ENCODE measurements at places on chromosomes 2 and 18. TPM values are rescaled to one million over a fixed set of nuclear protein-coding genes. Genes with fewer than 3 reads are reported as not detected.

- no peak for DNase-seq
Observed at GRCh38 chr2:72026819-72027425, 120.7 kb downstream of the CYP26B1 start.

DNA sequence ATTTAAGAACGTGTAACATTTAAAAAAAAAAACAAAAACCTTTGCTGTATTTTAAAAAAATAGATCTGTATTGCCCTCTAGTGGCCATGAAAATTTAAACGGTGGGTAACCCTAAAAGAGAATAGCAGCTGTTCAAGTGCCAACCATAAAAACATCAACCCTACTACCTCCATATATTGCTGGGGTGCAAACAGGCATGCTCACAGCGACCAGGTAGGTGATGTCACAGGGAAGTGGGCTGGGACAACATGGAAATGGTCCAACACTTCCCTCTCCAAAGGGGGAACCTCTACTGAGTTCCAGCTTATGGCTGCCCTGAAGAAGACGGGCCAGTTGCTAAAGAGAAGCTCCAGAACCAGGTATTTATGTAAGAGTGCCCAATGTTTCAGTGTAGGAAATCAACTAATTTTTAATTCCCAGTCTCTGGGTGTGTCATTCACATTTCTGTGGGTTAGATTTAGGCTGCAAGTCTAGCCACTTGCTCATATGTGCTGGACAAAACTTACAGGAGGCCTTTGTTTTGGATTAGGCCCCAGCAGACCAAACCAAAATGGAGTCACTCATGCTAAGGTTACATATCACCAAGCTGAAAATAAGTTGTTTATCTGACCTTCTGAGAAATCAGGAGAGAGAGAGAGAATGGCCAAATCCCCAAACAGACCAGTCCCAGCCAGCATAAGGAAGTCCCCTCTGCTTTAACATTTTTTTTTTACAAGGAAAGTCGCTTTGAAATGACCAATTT lies 54.5 kb downstream of the SKA1 start:
- no peak for DNase-seq

DNA sequence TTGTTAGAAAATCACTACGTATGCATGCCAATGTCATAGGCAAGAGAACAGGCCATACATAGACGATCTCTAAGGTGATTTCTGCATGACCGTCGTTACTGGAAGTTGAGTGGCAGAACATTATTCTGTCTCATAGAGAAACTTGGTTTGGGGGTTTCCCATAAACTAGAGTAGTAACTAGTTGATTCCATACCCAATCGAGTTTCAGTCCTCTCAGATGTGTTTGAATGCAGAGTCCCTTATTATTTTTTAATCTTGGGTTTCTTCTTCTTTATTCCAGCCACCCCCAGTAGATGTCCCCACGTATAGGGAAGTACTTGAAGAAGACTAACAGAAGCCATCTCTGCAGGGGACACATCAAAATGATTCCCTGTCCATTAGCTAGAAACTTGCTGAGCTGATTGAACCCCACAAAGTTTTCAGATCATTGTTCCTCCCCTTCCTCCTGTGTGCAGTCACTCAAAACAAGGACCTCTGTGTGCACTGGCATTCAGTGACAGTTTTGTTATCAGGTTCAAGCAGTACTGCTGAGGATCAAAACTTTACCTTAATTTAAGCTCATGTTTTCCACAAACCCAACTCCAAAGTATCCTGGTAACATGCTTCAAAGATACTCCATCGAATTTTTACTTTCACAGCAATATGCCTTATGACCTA lies 68.4 kb upstream of the CDCA7 start:
- DNase-seq, result no peak

- no peak for DNase-seq
Observed at GRCh38 chr2:142052220-142052863, 78.5 kb downstream of the LRP1B start.

DNA sequence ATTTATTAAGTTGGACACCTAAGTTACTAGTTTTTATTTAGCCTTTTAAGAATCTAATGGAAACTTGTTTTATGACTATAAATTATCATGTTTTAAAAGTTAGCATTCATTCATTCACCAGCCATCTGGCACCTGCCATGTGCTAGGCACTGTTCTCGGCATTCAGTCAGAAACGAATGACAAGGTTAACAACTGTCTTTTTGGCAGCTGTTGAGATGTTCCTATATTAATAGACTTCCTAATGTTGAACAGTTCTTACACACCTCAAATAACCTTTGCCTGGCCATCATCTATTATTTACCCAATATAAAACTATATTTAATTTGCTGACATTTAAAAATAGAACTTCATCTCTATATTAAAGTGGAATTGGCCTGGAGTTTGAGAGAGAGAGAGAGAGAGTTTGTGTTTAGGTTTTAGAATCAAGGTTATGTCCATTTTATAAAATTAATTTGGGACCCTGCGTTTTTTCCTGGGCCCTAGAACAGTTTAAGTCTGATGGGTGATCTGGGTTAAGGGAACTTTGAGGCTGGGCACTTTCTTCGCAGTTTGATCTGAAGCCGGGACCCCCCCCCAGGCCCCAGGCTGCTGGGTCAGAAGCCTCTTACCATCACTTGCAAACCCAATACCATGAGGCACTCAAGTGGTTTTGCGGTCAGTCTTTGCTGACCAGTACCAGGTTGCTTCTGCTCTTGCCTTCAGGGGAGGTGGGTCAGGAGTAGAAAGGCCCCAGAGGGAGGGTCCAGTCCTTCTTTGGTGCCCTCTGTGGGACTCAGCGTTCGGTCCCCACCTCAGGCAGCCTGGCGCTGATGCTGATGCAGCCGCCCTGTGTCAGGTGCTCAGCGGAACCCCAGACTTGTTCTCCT lies 48.3 kb upstream of the ASB1 start:
- no peak for DNase-seq

DNA sequence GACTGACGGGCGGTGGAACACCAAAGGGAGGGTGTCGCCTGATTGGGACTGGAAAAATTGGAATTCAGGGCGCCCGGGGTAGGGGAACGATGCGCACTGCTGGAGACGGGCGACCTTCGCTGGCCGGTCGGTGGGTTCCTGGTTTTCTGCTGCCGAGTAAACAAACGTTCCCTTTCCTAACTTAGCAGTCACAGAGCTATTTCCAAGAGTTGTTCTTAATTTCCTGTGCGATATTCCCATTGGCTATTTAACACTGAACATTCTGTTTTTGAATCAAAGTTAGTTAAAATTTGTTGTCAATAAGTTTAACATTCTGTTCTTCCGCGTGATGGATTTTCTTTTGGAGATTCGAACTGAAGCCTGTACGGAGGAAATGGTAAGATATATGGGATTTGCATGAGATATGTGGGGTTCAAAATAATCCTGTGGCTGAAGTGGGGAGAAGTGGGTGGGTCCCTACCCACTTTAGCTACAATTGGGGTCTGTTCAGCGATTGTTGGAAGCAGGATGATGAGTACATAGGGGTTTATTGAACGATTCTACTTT lies 862 bp downstream of the C18orf54 start:
- no peak for DNase-seq

DNA sequence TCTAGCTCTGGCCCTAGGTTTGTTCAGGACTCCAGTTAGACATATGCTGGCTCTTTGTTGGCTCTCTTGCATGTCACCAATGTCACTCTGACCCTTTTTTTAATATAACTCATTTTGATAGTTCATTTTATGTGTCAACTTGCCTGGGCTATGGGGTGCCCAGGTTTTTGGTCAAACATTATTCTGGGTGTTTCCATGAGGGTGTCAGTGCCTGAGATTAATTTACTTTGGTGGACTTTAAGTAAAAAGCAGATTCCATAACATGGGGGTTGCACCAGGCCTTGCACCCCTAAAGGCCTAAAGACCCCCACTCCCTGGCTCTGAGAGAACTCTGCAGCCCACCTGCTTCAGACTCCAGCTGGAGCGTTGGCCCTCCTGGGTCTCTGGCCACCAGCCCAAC lies 48.1 kb upstream of the SNTG2 start:
- DNase-seq, result no peak

DNA sequence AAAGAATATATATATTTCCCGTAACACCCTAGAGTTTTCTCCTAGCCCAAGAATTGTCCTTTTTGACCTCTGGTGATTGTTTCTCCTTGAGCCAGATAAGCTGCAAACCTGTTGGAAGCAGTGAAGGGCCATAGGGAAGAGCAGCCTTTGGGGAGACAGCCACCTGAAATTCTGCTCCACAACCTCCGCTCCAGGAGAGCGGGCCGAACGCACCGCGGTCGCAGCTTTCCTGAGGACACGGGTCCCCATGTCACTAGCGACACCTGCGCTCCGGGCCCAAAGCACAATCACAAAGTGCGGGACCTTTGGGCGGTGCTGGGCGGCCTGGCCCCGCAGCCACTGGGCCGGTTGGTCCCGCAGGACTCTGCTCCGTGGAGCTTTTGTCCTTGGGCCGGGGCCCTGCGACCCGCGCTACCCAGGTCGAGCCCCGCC lies 557 bp upstream of the DSG2 start:
- DNase-seq, result no peak

DNA sequence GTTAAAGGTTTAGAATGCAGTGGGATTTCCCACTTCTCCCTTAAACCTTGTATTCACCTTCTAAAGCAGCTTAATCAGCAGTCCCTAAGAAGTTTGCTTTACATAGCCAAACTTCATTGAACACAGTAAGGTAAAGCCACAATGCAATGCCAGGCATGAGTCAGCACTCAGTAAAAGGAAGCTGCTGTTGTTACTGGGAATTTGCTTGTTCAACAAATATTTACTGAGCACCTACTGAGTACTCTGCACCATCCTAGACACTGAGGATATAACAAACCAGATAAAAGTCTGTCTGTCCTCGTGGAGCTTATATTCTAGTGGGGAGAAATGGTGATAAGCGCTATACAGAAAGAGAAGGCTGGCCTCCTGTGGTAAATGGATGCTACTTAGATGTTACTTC lies 162.7 kb downstream of the PKP4 start:
- no peak for DNase-seq

DNA sequence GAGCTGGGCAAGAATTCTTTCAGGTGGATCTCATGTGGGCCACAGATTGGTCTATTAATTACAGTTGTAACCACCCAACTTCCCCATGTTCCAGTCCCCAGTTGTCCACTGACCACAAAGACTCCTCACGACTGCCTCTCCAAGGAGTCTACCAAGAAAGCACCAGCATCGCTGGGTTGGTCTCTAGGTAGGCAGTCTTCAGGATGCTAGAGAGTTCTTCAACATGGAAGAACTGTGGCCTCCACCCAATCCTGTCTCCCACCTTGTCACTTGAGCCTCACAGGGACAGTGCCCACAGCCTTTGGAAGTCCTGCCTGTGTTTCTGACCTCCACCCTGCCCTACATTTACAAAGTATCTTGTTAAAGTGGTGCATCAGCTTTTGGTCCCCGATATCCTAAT lies 184.7 kb upstream of the FN1 start:
- no peak for DNase-seq

DNA sequence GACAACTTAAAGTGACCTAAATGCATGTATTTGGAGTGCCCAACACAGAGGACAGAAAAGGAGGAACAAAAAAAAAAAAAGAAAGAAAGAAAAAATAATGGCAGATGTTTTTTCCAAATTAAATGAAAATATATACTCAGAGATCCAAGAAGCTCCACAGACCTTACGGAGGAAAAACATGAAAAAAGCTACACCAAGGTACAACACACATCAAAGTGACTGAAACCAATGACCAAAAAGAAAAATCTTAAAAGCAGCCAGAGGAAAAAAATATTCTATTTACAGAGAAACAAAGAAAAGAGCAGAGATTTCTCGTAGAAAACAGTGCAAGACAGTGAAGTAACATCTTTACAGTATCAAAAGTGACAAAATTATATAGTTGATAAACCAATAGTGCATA lies 5.1 kb downstream of the FANCL start:
- no peak for DNase-seq

GRCh38 chr2:207315131-207315530 lies 149.4 kb upstream of the KLF7 start:
- no peak for DNase-seq

DNA sequence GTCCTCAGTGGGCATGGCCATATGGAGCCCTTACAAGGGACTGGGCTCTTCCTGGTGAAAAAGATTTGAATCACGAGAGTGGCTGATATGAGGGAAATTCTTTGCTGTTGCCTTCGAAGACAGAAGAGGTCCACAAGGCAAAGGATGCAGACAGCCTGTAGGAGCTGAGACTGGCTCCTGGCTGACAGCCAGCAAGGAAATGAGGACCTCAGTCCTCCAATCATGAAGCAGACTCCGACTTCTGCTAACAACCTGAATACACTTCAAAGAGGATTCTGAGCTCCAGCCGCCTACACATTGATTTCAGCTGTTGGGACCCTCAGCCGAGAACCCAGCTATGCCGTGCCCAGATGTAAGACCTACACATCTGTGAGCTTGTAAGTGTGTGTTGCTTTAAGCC lies 3.0 kb upstream of the ST8SIA5 start:
- DNase-seq, result no peak

DNA sequence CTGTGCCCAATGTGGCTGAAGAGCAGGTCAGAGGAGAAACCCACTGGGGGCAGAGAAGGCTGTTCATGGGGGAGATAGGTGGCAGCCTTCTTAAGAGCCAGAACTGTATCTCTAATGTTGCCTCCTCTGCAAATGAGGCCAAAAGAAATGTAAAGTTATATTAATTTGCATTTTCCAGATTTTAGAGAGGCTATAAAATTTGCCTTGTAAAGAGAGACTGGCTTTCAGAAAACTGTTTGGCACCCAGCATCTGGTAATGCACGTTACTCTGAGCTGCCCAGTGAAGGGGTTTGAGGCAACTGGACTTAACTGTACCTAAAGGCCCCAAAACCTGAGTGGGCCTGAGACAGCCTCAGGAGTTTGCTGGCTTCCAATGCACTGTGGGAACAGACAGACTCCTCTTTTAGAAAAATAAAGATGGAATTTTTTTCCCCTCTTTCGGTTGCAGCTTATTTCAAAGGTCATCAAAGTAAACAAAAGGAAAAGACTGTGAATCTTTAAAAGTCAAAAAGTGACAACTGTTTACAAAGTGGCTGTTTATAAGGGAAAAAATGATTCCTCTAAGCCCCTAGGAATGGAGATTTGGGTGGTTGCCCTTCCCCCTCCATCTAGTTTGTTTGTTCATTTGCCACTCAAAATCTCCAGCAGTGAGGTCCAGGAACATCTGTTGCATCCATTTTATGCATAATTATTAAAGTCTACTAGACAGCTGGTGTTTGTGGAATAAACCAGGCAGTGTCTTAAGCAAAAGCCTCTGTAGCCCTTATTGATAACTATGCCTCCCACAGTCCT lies 132.2 kb upstream of the ZFP36L2 start:
- DNase-seq, result no peak

- DNase-seq, result no peak
Observed at GRCh38 chr2:238061315-238062202, 758 bp downstream of the SCLY start.

DNA sequence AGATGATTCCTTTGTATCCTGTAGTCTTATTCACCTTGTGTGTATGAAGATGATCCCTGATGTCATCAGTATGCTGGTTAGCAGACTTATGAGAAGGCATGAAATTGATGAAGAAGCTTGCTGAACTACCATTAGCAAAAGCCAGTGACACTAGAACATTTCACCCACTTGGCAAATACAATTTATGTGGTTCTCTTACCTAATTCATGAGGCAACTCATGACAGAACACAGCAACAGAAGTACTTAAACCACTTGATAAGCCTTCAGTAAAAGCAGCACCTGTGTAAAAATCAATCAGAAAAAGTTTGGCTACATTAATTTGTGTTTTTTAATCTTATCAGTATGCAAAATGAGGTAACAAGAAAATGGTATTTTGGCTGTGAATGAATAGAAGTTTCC lies 16.8 kb downstream of the SLC39A6 start:
- no peak for DNase-seq

The ALPP gene
- not detected for polyA plus RNA-seq

The NT5DC4 gene
- not detected for polyA plus RNA-seq

The FOXI3 gene
- not detected for polyA plus RNA-seq

The RNASEH1 gene
- polyA plus RNA-seq, result 22.2 TPM

The CNDP1 gene
- 0.20 TPM for polyA plus RNA-seq

The LRRC30 gene
- polyA plus RNA-seq, result not detected

Measured in urinary bladder (tissue), 4 donors.